ENCODE measurements at places on chromosomes 5 and 9.

DNA sequence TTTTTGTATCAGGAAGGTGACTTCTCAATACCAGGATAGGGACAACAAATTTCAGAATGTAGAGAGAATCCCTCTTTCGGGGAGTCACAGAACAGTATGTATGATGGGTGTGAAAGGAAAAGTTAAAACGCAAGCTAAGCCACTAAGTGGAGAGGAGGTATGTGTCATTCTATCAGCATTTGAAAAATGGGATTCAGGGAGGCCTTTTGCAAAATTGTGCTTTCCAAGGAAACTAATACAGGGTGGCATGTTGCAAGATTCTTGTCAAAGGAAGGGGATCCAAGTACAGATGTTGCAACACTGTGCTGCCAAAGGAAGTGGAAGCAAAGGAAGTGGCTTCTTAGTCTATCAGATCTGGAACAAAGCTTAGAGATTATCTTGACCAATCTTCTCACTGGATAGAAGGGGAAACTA is 12.6 kb upstream of the TNIP1 start:
- DNase-seq = no peak

DNA sequence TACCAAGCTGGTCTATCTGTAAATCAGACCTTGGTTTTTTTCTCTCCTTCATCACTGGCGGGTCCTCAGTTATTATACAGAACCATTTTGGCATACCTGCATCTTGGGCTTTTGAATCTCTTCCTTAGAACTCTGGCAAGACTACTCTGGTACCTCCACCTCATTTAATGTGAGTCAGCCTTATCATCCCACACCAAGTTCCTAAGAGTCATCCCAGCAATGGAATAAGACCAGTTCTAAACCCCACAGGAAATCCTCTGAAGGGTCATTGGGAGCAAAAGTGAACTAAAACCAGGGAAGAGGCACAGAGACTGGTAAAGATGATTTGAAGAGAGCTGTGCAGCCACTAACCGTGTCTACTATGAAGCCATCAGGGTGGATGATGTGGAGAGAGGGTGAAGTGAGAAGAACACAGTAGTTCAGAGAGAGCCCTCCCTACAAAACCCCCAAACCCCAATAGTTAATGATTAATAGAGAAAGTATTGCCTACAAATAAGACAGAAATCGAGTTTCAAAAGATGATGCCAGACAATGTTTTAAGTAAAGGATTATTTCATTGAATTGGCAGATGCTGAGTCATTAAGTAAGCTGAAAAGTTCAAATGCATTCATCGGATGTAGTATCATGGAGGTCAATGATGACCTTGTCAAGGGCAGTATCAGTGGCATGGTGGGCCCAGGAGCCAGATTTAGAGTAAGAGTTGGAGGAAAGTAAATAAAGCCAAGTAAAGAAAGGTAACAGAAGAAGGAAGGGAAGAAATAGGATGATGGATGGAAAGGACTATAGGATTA is 85.4 kb downstream of the PCSK1 start:
- no peak for DNase-seq

DNA sequence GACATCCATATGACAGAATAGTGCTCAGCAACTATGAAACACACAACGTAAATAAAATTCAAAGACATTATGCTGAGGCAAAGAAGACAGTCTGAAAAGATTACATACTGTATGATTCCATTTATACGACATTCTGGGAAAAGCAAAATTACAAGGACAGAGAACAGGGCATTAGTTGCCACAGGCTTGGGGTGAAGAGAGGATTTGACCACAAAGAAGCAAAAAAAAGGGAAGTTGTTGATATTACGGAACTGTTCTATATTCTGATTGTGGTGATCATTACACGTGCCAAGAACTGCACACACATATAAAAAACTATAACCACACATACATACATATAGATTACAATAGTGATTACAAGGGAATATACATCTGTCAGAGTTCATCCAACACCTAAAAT is 24.1 kb downstream of the CDK5RAP2 start:
- DNase-seq = no peak

GRCh38 chr5:141735823-141736222 is 53.8 kb upstream of the ARAP3 start:
- DNase-seq = no peak

- no peak for DNase-seq
Measured at GRCh38 chr5:6253846-6254245, 124.5 kb downstream of the MED10 start.

GRCh38 chr9:3177936-3178335 is 334.0 kb upstream of the PUM3 start:
- no peak for DNase-seq

DNA sequence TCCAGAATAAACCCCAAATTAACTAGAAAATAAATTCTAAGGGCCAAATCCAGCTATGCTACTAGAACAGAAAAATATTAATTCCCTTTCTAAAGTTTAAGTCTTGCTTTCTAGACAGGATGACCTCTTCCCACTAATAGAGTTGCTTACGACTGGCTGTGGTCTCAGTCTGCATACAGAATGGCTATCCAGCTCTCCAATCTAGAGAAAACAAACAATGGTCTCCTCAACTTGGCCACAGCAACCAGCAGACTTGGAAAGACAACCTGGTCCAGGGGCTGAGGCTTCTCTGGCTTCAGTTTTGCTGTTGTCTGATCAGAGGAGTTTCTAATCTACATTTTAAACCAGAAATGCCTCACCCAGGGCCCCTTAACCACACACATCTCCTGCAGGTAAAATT is 28.9 kb downstream of the RASEF start:
- no peak for DNase-seq

DNA sequence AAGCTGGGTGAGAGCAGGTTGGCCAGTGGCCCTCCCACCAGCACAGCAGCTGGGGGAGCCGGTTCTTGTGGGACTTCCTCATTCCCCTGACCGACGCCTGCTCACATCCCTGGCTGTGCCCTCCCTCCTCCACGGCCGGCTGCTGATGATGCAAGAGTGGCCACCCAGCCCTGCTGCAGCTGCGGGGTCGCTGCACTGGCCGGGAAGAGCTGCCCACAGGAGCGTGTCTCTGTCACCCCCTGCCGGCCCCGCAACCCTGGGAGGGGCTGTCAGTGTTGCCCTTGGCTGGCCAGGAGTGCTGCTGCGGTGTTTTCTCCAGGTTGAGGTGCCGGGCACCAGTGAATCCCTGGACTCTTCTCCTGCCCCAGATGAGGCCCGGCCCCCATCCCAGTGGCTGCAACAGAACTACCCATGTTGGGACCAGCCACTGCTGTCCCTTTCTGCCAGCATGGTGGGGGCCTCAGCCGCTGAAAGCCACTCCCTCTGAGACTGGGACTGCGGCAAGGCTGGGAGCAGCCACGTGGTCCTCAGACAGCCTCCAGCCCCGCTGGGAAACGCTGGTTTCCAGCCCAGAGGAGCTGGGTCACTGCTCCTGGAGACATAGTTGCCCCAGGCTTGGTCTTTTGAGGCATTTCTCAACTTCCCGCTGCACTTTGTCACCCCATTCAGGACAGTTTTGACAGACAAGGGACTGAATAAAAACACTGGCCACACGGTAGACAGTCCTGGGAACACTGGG is 739 bp downstream of the CARD9 start:
- no peak for DNase-seq

DNA sequence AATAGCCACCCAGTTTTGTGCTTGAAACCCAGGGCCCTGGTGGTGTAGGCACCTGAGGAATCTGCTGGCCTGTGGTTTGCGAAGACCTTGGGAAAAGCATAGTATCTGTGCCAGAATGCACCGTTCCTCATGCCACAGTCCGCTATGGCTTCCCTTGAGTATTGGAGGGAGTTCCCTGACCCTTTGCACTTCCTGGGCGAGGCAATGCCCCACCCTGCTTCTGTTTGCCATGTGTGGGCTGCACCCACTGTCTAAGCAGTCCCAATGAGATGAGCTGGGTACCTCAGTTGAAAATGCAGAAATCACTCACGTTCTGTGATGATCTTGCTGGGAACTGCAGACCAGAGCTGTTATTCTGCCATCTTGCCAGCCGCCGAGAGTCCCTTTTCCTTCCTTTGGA is 483.5 kb downstream of the AGTPBP1 start:
- no peak for DNase-seq

DNA sequence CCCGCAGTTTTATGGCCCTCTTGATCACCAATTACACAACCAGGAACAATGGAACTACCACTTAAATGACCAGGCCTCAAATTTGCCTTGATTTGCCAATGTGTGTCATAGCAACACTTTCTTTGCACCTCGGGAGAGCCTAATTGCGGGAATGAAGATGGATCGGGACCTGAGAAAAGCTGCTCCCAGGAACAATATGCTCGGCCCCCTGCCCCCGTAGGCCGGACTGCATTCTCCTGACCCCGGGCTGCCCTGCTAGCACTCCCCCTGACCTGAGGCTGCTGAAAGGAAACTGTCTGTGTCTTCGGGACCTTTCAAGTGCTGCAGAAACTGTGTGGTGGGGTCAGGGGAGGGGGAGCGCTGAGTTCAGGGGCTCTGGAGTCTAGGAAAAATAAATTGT is 294.3 kb upstream of the IRX1 start:
- DNase-seq = no peak

DNA sequence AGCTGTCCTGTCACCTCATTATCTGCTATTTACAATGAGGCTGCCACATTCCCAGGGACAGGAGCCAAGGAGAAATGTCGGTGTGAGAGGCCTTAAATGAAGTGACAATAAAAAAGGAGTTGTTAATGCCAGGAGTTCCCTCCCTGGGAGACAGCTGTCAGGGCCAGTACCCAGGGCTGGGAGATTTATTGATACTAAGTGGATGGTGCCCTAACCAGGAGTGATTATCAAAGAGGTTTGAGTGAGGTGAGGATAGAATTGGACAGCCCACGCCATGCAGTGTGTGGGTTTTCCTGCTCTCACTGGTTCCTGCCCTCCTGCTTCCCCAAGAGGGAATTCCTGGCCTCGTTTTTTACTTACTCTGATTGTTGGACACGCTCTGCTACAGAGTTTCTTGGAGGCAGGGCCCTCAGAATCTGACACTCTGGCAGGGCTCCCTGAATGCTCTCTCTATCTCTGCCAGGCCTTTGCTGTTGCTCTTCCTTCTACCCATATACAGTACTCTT is 150.8 kb downstream of the GRIA1 start:
- DNase-seq = no peak

DNA sequence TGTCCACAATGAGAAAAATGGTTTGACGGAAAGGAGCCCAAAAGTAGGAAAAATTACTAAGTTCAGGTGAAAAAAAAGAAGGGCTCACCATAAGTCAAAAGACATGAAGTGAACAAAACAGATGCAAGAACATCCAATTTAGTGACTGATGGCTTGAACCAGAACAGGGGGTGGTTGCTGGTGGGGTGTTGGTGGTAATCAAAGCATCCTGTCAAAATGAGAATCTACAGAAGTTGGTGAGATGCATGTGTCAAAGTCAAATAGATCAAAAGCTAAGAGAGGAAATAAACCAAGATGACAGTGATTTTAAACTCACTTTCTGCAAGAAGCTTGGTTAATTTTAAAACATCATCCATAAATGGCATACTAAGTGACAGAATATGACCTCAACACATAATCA is 117.4 kb downstream of the MLLT3 start:
- no peak for DNase-seq

- no peak for DNase-seq
Measured at GRCh38 chr5:14267166-14267838, 124.2 kb downstream of the TRIO start.

GRCh38 chr5:169296419-169297143 is 4.4 kb downstream of the SLIT3 start:
- DNase-seq = no peak

DNA sequence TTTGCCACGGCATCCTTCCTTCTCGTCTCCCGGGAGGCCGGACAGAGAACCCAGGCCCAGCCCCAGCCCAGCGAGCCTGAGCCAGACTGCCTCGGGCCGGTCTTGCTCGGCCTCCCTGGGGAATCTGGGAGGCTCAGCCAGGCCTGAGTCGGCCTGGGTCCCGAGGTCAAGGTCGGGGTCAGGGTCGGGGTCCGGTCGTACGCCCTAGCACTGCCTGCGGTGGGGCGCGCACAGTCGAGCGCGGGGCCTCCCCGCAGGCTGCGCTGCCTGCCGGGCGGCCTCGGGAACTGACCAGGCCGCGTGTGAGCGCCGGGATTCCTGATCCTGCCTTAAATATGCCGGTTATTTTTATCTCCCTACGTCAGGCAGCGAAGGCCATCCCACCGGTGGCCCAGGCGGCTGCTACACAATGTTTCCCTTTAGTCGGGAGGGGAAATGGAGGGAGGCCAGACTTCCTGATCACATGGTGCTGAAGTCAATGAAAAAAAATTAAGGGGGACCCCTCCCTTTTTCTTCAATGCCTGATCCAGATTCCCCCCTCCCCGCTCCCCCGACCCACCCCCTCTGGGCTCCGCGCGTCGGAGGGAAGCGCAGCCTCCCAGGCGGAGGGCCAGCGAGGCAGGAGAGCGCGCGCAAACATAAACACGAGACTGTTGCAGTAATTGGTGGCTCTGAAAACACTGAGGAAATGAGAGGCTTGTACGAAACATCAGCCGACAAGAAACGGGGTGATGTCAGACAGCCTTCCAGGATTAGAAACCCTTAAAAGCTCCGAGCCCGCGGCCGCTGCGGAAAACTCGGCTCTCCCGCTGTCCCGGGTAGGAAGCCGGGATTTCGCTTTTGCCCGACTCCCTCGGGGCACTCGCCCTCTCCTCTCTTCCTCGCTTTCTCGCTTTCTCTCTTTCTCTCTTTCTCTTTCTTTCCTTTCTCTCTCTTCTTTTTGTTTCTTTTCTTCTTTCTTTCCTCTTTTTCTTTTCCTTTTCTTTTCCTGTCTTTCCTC is 148.2 kb upstream of the KLF4 start:
- DNase-seq = no peak

GRCh38 chr5:17316970-17317459 is 99.6 kb downstream of the BASP1 start:
- peak; percentile 79 for DNase-seq

- DNase-seq = no peak
Measured at GRCh38 chr9:126440940-126441339, 114.3 kb downstream of the MVB12B start.

DNA sequence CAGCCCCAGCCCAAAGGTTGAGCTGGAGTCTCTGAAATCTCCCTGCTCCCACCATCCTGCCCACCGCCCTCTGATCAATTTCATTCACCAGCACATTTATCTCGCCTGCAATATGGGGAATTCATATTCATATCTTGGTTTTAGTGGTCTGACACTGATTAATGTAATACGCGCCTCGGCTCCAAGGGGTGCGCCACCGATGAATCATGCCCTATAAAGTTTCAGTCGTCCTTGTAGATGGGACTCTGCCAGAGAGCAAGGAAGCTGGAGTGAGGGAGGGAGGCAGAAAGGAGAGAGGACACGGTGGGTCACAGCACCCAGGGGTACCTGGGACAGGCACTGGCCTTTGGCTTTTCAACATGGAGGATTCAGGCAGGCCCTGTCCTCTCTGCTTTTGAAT is 8.9 kb downstream of the IRX1 start:
- DNase-seq = no peak

DNA sequence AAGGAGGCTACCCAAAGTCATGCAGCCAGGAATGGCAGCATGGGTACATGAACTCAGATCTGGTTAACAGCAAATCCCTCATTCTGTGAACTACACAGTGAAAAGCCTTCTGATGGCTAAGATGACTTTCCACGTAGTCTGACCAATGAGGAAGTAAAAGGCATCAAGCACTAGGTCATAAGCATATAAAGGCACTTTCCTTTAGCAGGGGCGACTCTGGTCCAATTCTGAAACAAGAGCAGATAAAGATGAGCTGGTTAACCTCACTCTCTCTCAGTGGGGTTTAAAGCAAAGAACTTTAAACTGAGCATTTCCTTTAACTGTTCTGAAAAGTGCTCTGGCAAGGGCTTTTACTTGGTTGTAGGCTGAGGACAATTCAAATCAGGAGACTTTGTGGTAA is 21.1 kb downstream of the PSMB7 start:
- DNase-seq = no peak

Measured in GM12864 (cell line).